G401 (cell line): ENCODE measurements at places on chromosomes 16 and 17.

GRCh38 chr16:3822366-3823045, 58.0 kb downstream of the CREBBP start:
- DNase-seq = no peak

DNA sequence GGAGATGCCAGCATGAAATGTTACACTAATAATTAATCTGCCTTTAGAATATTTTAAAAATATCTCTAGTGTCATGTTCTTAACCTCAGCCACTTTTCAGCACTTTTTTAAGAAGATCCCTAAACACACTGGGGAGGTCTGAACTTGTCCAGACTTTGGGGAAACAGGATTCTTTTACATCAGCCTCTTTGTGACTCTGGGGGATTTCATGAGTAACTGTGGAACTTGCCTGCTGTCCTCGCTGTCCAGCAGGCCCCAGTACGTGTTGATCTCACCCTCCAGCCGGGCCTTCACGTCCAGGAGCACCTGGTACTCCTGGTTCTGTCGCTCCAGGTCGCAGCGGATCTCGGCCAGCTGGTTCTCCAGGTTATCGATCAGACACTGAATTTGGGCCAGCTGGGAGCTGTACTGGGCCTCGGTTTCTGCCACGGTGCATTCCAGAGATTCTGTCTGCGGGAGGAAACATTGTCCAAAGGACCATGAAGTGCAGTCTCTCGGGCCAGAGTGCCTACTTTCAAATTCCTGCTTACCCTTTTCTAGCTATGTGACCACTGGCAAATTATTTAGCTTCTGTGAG, 5.5 kb downstream of the KRT40 start:
- no peak for DNase-seq

DNA sequence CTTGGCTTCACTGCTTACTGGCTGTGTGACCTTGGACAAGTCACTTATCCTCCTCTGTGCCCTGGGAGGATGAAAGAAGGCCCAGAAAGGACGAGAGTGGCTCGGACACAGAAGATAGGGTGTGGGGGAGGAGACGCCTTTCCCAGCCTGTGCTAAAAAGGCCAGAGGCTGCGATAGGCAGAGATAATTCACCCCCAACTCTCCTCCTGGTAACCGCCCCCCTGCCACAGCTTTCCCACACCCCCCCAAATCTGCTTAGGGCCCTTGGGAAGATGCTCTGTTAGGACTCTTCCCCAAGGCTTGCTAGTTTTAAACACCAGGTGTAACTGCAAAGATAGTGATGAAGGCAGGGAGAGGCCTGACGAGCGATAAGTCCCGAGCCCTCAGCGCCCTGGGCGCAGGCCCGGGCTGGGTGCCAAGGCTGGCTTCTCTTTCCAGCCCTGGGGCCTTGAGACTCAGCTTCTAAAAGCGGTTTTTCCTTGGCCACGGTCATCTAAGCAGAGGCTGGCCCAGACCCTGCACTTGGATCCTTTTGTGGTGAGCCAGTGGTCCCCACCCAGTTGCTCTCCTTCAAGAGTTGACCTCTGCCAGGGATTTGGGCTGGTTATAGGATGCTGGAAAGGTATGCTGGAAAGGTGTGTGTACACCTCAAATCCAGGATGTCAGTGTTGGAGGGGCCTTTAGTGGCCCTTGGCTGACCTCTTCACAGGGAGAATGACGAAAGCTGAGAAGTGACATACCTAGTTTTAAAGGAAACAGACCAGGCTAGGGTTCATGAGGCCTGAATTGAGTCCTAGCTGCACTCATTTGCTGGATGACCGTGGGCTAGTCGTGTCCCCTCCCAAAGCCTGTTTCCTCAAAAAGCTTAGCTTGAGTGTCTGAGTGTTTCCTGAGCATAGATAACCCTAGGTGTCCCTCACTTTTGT, 3.4 kb upstream of the PPP1R9B start:
- DNase-seq = no peak

GRCh38 chr17:64020056-64020766, at the start of gene ICAM2:
TSS of gene ICAM2 (minus strand) at chr17:64020633. CDS start at chr17:64006691, 13,942 bp downstream.
- no peak for DNase-seq

DNA sequence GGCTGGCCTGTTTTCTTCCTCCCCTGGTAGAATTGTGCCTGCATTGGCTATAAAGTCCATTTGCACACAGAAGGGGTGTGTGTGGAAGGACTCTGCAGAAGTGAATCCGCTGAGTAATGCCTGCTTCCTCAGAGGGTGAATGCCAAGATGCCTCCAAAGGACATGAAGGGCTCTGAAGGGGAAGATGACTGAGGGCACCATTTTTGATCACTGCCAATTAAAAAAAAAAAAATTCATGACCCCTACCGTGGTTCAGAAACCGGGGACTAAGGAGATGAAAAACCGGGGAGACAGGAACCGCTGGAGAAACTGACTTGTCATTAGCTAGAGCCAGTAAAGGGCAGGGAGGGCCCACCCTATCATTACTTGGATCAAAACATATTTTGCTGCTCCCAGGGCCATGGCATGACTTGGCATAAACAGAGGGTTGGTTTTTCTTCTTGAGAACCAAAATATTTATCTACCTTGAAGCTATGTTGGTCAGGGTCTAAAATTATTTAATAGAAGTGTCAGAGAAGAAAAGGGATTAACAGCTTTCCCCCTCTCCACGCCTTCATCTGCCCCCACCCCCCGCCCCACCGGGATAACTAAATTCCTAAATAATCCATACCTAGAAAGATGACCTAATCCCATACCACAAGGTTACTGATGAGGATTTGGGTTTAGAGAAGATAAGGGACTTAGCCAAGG, 3.6 kb upstream of the USP7 start:
- no peak for DNase-seq

- no peak for DNase-seq
These were observed 243.5 kb downstream of the XYLT1 start for GRCh38 chr16:17227278-17227677.

DNA sequence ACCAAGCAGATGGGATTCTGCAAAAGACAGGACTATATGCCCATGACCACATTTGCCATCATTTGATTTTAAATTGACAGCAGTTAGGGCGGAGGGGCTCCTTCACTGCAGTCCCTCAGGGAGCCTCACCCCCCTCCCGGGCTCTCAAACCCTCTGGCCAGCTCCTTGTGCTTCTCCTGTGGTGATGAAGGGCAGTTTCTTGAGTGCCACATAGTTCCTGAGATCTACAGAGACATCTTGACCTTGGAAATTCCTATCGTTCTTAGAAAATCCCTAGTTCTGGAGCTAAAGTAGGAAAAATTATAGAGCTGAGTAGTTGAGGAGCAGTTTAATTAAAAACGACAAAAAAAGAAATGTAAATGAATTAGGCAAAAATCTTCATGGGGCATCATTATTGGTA, 231.5 kb downstream of the CCDC182 start:
- DNase-seq = no peak

DNA sequence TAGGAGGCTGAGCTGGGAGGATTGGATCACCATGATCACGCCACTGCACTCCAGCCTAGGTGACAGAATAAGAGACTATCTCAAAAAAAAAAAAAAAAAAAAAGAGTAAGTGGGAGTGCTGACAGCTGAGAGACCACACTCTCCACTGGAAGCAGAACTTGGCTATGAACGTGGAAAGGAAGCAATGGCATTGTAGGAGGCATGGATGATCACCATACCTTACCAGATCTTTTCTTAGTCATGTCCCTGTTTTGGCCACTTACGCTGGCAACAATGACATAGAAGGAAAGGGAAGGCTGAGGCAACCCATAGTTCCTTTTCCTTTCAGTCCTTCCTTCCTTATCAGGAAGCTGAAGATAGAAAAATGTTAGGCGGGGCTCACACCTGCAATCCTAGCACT, 3.7 kb upstream of the ATP1B2 start:
- no peak for DNase-seq

- DNase-seq = no peak
These were observed 47.5 kb downstream of the OR1D5 start for GRCh38 chr17:3015890-3016289.

DNA sequence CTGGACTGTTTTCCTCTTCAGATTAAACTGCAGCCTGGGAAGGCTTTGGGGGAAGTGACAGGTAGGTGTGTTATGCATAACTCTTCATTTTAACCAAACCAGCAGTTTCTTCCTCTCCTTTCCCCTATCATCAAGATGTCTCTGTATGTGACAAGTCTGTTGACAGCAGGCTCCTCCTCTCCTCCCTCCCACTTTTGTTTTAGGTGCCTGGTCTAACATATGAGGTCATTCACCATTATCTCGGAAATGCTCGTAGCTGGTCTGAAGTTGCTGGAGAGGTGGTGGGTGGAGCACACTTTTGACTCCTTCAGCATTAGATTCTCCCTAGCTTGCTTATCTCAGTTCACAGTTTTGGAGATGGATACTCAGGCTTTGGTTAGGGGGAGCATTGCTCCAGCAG, 571.0 kb upstream of the EEF2KMT start:
- DNase-seq = no peak

- DNase-seq = no peak
These were observed 8.5 kb downstream of the ZFPM1 start for GRCh38 chr16:88461331-88462269.

- DNase-seq = no peak
These were observed 1011.9 kb downstream of the CDH8 start for GRCh38 chr16:61024180-61024900.

DNA sequence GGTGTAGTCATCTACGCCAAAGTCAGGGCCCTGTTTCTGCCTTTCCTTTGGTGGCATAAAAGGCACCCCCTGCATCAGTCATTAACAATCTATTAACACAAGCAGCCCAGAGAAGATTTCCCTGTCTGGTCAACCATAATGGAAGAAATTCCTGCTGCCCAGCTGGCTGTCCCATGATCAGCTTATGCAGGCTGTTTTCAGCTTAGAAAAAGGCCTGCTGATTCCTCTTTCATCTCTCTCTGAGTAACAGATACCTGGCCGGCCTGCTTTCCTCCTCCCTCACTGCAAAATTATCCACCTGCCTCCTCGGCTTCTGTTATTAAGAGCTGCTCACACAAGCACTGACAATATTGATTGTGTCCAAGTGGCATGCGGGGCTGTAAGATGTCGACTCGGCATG, 70.3 kb upstream of the MMP2 start:
- DNase-seq = peak; percentile 2

GRCh38 chr17:72069586-72070202, 51.1 kb upstream of the SOX9 start:
- DNase-seq = no peak

DNA sequence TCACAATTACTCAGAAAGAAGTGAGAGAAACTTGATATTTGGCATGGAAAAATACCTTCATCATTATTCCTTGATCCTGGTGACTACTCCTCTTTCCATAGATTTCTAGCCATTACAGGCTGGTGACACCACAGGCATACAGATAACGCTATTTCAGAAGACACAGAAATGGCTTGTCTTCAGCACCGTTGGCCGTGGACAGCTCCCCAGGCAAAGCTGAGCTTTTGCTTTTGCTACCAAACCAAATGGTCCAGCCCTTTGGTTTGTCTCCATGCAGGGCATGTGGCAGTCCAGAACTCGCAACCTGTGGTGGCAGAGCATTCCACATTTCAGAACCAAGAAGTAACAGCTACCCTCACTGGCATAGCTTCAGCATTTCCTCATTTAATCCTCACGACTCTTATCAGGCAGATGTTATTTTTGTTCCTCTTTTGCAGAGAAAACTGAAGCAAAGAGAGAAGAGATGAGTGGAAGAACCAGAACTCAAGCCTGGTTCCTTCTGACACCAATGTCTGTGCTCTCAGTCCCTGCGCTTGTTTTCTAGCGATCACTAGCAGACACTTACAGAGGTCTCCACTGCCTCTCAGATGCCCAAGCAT, 55.5 kb downstream of the HS3ST4 start:
- no peak for DNase-seq

DNA sequence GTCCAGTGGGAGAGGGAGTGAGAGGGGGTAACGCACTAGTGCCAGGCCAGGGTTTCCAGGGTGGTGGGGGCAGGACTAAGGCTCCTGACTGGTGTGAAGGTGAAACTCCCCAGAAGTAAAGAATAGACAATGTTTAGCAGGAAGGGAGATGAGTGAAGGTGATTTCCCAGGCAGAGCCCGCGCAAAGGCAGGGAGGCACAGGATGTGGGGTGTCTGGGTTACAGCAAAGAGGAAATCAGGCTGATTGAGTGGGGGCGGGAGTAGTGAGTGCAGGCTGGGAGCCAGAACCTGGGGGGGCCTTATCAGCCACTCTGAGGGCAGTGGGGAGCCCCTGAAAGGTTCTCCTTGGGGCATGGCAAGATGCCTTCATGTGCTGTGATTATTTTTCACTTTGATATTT, 167.5 kb downstream of the UTP18 start:
- no peak for DNase-seq

GRCh38 chr16:87538594-87538993, 45.8 kb upstream of the ZCCHC14 start:
- DNase-seq = no peak

DNA sequence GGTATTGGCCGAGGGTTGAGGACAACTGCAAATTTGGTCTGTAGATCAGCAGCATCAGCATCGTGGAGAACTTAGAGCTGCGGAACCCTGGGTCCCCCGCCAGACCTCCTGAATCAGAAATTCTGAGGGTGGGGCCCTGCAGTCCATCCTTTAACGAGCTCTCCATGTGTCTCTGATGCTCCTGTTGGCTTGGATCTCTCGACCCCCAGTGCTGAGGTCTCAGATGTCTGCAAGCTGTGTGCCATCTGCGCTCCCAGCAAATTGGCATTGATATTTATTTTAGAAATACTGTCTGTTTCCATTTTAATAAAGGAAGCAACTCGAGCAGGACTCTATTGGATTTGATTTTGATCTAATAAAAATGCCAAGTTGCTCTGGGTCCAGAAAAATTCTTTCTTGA, 250.0 kb downstream of the KATNIP start:
- peak; percentile 80 for DNase-seq

GRCh38 chr17:20203761-20204263, 194.7 kb downstream of the SPECC1 start:
- no peak for DNase-seq

GRCh38 chr17:12977008-12977751, 40.6 kb downstream of the ELAC2 start:
- DNase-seq = no peak

DNA sequence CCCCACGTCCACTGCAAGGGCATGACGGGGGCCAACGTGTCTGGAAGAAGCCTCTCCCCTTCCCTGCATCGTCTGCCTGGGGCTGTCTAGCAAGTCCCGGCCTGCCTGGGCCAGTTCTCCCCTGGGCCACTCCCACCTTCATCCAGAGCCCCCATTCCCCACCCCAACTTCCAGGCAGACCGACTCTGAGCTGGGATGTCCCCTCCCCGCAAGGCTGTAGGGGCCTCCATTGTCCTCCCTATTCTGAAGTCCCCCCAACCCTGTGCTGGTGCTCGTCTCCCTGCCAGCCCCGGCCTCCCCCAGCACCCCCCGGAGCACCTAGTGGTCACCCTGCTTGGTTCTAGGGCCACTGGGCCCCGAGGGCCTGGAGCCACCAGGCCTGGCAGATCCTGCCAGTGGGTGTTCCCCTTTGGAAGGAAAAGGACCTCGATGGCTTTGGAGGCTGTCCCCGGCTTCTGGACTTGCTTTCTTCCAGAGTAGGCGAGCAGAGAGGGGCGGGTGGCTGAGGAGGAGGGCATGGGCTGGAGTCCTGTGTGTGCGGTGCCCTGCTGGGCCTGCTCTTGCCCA, 4.8 kb downstream of the GLIS2 start:
- no peak for DNase-seq
